ENCODE measurements at places on chromosomes 12 and 14. TPM values are rescaled to one million over a fixed set of nuclear protein-coding genes. Genes with fewer than 3 reads are reported as not detected.

GRCh38 chr12:12501121-12501520 is 61.5 kb downstream of the DUSP16 start:
- H3K4me3 ChIP-seq = no peak overlapping the region
- H3K4me1 ChIP-seq = peaks cover 55% of the 10 kb centered on the region
- peaks cover 9% of the 10 kb centered on the region for H3K36me3 ChIP-seq
- no peak for DNase-seq
- H3K27me3 ChIP-seq = no peaks in the 10 kb centered on the region

DNA sequence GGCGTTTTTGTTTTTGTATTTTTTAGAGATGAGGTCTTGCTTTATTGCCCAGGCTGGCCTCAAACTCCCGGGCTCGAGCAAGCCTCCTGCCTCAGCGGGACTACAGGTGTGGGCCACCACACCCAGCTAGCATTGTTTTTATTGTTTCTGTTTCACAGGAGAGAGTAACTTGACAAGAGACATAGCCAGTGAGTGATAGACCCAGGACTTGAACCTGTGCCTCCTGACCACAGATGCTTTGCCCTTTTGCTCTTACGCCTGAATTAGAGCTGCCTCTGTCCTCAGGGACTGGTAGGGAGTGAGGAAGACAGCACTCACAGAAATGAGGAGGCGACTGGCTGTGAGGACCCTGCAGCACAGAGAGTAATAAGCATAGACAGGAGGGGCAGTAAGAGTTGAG is 2.3 kb downstream of the EVL start:
- H3K36me3 ChIP-seq = peaks cover 14% of the 10 kb centered on the region
- peak overlapping the region; percentile 83 for H3K4me3 ChIP-seq
- peak; percentile 44 for DNase-seq
- peaks cover 76% of the 10 kb centered on the region for H3K4me1 ChIP-seq

DNA sequence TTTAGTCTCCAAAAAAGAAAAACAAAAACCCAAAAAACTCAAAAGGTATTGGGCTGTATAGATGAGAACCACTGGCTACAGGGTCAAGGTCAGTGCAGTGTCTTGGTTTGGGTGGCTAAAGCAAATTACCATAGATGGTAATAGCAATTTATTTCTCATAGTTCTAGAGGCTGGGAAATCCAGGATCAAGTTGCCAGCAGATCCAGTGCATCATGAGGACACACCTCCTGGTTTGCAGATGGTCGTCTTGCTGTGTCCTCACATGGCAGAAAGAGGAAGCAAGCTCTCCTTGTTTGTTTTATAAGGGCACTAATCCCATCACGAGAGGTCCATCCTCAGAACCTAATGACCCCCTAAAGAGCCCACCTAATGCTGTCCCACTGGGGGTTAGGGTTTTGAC is 11.2 kb downstream of the COX14 start:
- no peaks in the 10 kb centered on the region for H3K27me3 ChIP-seq
- no peak for DNase-seq
- no peak overlapping the region for H3K4me3 ChIP-seq
- peaks cover 14% of the 10 kb centered on the region for H3K36me3 ChIP-seq
- peaks cover 22% of the 10 kb centered on the region for H3K4me1 ChIP-seq

- H3K27ac ChIP-seq = no peak overlapping the region
- H3K4me3 ChIP-seq = no peak overlapping the region
- no peak for DNase-seq
These were observed 127.9 kb downstream of the MYRFL start for GRCh38 chr12:69952890-69953289.

Gene SYT1
- not detected for total RNA-seq

Gene CACNA1C
- 0.12 TPM for total RNA-seq

Gene HSPA2
- total RNA-seq = 5.1 TPM

Gene BCL11B
- total RNA-seq = 71.9 TPM

Gene CALM1
- 409 TPM for total RNA-seq
